ENCODE measurements at places on chromosomes 13 and 19.

DNA sequence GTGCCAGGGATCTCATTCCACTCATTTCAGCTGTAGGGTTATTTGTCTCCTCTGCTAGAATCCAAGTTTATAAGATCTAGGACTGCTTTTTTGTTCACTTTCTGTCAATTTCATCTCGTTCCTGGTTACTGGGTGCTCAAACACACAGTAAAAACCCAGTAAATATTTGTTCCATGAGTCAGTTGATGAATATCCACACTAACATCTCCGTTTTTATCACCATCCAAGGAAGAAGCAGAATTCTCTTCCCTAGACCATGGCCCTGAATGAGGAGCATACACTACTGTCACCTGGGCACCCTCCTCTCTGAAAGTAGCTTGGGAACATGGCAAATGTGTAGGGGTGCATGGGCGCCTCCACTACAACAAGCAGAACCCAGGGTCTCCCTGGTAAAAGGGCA lies 390.8 kb downstream of the FOXO1 start:
- DNase-seq = no peak

GRCh38 chr19:18219911-18220631 lies 6.2 kb downstream of the PDE4C start:
- no peak for DNase-seq

DNA sequence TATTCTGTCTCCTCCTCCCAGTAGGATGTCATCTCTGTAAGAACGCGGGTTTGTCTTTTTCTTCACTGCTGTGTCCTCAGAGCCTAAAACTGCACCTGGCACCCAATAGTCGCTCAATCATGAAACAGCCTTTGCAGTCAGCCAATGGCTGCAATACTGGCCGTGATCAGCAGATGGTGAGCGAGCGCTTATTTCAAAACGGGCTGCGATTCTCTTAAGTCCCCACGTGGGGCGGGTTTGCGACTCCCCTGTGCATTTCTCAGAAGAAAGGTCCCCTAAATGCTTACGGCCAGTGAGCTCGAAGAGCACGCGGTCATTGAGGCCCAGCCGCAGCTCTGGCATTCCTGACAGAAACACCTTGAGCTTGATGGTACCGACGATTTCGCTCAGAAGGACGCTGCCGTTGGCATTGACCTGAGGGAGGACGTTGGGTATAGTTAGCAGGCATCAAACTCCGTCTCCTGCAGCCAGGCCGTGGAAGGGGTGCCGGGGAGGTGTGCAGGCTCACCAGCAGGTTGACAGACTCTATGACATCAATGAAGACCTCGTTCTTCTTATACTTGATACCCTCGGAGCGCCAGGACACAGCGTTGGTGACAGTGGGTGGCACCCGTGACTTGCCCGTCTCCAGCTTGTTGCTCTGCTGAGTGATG lies 6.0 kb downstream of the AP1M2 start:
- peak; percentile 95 for DNase-seq

DNA sequence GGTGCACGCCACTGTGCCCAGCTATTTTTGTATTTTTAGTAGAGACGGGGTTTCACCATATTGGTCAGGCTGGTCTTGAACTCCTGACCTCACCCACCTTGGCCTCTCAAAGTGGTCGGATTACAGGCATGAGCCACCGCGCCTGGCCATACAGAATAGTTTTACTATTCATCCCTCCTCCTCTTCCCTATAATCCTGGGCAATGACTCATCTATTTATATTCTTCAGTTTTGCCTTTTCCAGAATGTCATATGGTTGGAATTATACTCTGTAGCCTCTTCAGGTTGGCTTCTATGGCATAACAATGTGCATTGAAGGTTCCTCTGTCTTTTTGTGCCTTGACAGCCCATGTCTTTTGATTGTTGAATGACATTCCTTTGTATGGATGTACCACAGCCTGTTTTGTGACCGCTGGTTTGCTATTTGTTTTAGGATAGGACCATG lies 22.2 kb upstream of the LRP3 start:
- peak; percentile 46 for DNase-seq

- peak; percentile 74 for DNase-seq
These were observed 379.4 kb downstream of the KLF12 start for GRCh38 chr13:73754727-73755292.

GRCh38 chr13:40506592-40507446 lies 159.6 kb downstream of the FOXO1 start:
- DNase-seq = no peak

GRCh38 chr13:85236413-85236812 lies 562.8 kb downstream of the SLITRK6 start:
- peak; percentile 28 for DNase-seq

GRCh38 chr19:42250666-42251531 lies 4.0 kb downstream of the ERF start:
- no peak for DNase-seq

DNA sequence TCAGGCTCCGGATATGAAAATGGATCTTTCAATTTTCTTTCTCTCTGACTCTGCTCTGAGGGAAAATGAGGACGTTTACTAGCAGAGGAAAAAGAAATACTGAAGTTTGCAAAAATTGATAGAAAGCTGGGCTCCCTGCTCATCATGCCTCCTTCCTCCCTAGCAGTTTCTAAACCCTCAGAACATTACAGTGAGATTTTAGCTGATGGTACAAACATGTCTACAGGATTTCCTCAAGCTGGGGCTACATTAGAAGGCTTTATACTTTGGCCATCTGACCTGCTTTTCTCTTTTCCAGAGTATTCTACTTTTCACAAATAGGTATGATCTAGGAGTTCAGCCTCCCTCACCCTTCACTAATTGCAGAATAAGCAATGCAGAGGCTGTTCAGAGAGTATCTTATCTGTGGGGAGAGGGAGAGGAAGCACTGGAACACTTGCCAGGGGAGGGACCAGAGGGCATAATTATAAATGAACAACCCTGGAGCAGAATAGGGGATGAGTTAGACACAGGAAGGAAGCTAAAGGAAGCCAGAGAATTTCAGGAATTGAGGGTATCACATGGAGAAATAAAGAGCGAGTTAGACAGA lies 30.0 kb downstream of the CEACAM1 start:
- DNase-seq = no peak

DNA sequence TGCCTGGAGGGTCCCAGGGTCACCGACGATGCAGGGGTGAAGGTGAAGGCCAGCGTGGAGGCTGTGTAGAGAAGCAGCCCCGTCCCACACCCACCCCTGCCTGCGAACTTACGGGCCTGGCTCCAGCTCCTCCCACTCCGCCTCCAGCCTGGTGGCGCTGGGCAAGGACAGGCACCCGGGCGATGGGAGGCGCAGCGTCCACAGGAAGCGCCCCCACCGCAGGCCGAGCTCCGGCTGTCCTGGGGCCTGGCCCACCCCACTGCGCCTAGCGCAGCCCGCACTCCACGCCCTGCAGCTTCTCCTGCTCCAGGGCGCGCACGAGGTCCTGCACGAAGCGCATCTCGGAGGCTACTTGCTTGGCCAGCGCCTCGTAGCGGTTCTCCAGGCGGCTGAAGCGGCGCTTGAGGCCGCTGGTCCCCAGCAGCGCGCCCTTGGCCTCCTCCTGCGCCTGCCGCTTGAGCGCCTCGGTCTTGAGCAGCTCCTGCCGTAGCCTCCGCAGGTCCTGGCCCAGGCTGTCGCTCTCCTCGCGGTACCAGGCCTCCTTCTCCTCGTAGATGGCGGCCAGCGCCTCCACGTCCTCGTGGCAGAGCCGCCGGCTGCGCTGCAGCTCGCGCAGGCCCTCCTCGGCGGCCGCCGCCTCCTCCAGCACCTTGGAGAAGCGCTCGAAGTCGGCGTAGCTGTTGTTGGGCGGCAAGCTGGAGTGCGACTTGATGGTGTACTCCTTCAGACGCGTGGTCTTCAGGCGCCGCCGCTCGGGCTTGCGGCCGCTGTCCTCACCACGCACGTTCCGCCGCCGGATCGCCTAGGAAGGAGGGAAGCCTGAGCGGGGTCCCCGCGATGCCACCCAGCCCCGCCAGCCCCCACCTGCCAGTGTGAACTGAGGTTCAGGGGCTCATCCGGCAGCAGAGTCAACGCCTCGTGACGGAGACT lies 11.8 kb downstream of the DAPK3 start:
- DNase-seq = no peak

GRCh38 chr13:62537593-62537992 lies 1121.9 kb upstream of the PCDH20 start:
- DNase-seq = no peak

- DNase-seq = peak; percentile 31
These were observed 501 bp downstream of the SIRT2 start for GRCh38 chr19:38898788-38899446.

DNA sequence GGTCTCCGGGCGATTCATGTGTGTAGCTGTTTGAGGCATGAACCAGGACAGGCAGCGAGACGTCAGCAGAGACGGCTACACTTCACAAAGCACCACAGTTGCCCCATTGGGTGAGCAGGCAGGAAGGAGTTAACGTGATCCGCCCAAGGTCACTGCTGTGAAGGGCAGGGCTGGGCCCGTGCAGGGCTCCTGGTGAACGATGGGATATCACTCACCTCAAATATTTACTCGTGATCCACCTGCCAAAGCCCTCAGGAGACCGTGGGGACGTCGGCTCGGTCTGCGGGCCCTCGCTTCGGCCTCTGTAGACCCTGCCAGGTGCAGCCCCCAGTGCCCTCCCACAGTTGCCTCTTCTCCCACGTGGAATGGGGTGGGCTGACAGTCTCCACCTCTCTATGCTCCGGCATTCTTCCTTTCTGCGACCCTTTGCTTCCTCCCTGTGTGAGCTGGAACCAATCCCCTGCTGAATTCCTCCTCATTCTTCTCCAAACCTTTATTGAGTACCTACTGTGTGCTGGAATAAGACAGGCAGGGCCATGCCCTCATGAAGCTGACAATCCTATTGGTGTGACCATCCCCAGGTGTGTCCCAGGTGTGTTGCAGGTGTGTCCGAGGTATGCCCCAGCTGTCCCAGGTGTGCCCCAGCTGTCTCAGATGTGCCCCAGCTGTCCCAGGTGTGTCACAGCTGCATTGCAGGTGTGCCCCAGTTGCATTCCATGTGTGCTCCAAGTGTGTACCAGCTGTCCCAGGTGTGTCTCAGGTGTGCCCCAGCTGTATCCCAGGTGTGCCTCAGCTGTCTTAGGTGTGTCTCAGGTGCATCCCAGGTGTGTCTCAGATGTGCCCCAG lies 2.0 kb upstream of the GRK1 start:
- DNase-seq = no peak

GRCh38 chr13:42553098-42554046 lies 20.6 kb upstream of the TNFSF11 start:
- DNase-seq = no peak

DNA sequence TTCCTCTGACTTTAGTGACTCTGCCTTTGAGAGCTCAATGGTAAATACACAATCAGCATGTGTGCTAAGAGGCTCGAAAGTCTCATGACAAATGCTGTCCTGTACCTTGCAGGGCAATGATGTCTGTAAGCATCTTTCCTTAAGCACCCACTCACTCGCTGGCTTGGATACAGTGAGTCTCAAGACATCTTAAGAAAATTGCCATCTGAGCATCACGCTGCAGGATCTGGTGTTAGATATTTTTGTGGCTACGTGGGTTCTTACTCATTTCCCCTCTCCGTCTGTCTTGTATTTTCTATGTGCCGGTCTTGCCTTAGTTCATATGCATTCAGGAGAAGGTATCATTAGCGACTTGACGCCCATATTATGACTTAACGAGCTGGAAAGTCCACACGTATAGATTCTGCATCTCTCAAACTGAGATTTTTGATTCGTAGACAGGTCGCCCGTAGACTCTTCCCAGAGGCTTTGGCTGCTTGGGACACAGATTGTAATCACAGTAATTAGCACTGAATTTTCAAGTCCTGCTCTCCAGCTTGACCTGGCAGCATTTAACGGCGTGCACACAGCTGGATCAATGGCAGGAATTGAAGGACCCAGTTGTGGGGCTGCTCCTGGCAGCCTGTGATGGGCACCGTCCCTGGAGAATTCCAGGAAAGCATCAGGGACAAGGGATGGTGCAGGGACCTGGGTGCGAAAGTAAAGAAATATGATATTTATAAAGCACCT lies 231.2 kb downstream of the ZIC5 start:
- DNase-seq = no peak

DNA sequence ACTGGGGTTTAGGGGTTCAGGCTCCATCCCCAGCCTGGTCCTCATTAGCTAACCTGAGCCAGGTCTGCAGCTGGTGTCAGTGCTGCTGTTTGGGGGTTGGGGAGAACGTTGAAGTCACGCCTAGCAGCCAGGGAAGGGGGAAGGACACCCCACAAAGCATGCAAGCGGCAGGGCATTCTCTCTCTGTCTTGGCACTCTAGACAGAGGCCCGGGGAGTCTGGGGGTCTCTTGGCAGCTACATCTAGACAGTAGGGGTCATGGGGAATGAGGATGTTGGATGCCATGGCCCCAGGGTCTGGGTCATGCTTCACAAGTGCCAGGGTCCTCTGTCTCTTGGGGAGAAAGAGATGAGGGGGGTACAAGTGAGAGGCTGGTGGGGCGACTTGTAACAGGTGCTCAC lies 2.6 kb downstream of the ERICH4 start:
- no peak for DNase-seq

DNA sequence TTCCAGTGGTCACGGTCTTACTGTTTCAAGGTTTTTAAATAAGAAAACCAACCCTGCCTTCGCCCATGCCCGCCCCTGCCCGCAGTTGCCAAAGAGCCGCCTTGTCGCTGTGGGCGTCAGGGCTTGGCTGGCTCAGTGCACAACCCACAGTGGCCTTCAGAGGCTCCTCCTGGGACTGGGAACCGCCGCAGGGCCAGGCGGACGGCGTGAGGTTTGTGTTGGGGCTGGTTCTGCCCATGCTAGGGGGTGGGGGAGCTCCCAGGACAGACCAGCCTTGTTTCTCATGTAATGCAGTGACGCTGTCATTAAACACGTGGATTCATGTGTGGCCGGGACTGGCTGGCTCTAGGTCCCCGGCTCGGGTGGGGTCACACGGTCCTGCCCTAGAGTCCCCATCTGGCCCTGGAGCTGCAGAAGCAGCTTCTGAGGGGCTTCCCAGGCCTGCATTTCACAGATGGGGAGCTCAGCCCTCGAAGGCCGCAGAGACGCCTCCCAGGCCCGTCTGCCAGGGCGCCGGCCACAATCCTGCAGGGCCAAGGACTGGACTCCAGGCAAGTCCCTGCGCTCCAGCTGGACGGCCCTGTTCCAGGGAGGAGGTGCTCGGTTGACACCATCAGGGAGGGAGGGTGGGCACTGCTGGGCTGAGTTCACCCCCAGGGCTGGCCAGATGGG lies 2.4 kb upstream of the TEKTIP1 start:
- no peak for DNase-seq

GRCh38 chr13:102401265-102401664 lies 583 bp downstream of the FGF14 start:
- DNase-seq = no peak

DNA sequence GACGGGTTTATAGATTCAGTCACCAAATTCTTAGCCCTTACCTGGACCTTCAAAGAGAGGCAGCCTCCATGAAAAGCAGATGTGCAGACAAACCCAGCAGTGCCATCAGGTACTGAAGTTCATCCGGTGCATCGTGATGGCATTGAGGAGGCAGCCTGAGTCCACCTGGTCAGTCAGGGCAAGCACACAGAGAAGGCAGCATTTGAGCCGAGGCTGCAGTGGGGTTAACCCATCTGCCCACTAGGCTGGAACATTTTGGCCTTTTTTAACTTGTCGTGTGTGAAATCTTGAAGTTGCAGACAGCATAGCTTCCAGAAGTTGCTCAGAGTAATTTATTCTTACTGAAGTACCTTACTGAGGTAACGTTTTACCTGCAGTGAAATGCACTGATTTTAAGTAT lies 4.9 kb downstream of the LMO7 start:
- no peak for DNase-seq

Data from RKO (cell line).